Stimulated activated CD8-positive, alpha-beta memory T cell treated with anti-CD3 and anti-CD28 coated beads, Interleukin-15, amount 100 ng/mL, for 1 hour (primary cell): ENCODE measurements at places on chromosomes 3 and 15.

- DNase-seq: no peak
Observed at GRCh38 chr15:89400782-89401545, 66.3 kb upstream of the POLG start.

GRCh38 chr15:95252404-95252803 is 1021.0 kb downstream of the MCTP2 start:
- no peak for DNase-seq

GRCh38 chr3:120425572-120426250 is 25.1 kb downstream of the FSTL1 start:
- DNase-seq: no peak

- DNase-seq: no peak
Observed at GRCh38 chr3:24119321-24119751, 174.2 kb downstream of the NR1D2 start.

GRCh38 chr15:66484539-66485112 is 12.9 kb downstream of the SNAPC5 start:
- DNase-seq: no peak

DNA sequence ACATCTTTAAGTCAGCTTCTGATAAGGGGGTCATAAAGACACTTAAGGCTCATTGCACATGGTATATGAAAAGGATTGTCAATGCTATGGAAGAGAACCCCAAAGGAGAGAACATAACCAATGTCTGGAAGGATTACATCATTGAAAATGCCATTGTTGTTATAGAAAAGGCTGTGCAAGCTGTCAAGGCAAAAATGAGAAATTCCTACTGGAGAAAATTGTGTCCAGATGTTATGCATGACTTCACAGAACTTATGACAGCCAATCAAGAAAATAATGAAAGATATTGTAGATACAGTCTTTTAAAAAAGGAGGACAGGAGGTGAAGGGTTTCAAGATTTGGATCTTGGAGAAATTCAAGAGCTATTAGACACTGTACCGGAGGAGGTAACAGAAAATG is 96.3 kb upstream of the MBNL1 start:
- no peak for DNase-seq

GRCh38 chr15:92402751-92403150 is 9.1 kb downstream of the ST8SIA2 start:
- no peak for DNase-seq

- DNase-seq: no peak
Observed at GRCh38 chr15:70016511-70016994, 81.2 kb downstream of the TLE3 start.

- no peak for DNase-seq
Observed at GRCh38 chr3:53858096-53858741, 11.9 kb downstream of the IL17RB start.

- DNase-seq: no peak
Observed at GRCh38 chr3:59580996-59581395, 531.2 kb upstream of the CFAP20DC start.

GRCh38 chr3:172776049-172776717 is 25.7 kb downstream of the ECT2 start:
- DNase-seq: no peak

- no peak for DNase-seq
Observed at GRCh38 chr3:106725566-106725965, 651.7 kb upstream of the CCDC54 start.

DNA sequence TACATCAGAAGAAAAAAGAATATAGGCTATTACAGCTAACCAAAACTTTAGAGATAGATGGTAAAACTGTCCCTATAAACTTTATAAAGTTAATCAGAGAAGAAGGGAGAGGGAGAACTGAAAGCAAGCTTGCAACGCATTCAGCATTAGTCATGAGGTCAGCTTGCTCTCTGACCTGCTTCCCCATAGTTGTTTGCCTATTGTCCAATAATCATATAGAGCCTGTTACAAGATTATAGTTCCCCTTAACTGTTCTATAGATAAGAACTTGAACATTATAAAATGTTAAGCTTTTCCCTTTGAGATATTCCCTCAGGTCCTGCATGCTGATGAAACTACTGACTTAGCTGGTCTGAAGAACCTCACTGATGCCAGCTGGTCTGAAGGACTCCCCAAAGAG is 74.5 kb downstream of the CPNE4 start:
- DNase-seq: no peak

DNA sequence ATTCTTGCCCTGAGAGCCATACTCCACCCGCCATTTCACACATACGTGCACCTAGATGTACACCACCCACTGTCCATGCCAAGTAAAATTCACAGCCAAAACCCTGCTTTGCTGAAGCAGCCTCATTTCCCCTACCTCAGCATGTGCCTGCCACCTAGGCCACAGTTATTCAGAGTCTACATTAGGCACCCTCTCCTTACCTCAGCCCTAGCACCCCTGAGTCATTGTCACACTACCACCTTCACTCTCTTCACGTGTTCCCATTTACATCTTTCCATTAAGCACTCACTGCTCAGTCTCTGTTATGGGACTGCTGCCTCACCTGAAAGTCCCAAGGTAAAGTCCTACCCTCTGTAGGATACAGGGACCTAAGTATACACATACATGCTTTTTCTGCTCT is 70.0 kb downstream of the SETD5 start:
- no peak for DNase-seq

- DNase-seq: no peak
Observed at GRCh38 chr3:106082616-106083015, 213.8 kb upstream of the CBLB start.

DNA sequence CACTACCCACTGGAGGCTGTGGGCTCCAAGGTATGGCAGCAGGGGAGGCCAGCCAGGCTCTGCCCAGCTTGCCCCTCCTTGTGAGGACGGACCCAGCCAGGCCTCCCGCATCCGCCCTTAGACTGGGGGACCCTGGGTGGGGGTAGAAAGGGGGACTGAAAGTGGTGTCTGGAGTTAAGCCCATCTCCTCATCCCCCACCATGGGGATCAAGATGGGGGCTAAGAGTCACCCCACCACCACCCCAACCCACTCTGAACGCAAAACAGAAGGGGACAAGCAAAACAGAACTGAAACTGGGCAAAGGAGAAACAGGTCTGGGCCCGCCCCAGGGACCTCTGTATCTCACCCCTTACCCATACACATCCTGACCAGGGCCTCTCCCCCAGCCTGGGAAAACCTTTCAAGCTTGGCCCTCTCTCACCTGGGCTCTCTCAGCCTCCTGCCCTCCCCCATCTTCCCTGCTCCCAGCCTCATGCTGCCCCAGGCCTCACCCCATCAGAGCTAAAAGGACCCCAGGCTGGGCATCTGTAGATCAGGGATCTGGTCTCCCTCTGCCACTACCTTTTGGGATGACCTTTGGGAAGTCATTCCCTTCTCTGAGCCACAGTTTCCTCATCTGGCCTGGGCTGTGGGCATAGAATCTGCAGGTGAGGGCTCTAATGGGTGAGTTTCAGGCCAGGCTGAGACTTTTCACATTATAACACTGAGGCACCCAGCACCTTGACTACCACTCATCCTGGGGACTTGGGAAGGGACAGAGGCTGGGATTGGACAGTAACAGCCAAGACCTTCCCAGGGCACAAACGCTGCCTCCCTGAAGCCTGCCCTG is 30.0 kb upstream of the CYP11A1 start:
- DNase-seq: no peak

DNA sequence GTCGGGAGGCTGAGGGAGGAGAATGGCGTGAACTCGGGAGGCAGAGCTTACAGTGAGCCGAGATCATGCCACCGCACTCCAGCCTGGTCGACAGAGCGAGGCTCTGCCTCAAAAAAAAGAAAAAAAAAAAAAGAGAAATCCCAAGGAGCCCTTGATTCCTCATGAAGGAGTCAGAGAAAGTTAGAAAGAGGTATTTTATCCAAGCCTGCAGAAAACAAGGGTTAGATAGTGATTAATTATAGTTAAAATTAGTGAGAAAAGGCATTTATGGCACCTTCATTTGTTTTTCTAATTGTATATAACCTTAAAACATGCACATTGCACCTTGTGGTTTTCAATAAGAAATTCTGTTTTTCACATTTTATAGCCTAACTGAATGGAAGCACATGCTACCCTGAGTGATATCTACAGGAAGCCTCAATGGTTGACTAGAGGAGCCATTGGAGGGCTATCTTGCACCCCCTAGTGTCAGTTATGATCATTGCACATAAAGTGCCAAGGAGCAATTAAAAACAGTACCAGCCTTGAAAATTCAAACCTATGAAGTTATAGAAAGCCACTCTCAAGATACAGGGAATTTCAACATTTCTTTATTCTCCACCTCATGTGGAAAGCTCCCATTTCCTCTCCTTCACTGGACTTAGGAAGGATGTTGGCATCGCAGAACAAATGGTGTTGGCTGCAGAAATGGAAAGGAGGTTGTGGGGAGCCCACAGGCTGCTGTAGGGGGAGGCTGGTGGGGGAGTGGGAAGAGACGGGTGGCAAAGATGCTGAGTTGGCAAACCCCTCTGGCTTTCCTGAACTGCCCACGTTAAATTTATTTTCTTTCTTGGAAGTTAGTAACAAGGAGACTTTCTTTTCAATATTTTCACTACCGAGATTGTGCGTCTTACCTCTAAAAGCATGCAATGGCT is 48.5 kb downstream of the ITGA11 start:
- DNase-seq: no peak

DNA sequence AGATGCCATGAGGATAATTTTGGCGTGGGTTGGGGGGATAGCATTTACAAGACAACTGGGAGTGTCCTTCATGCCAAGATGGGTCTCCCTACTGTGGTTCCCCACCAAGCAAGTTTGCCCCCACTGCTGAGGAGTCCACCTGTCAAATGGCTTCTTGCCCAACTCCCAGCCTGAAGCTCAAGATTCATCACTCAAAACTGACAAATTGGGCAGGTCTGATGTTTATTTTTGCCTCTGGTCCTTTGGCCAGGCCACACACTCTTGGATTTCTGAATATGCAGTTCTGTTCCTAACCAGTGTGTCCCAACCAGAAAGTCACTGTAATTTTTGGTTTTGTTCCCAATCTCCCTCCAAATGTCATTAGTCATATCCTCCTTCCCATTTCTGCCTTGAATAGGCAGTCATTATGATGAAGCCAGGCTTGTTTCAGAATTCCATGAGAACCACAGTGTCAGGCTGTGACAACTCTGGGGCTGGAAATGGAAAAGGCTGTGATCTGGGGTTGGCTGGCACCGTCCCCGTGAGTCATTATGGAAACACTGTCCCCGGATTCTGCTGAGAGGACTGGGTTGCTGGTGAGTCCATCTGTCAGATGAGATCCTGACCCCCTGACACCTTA is 29.3 kb upstream of the MEF2A start:
- no peak for DNase-seq

GRCh38 chr15:29056839-29057450 is 171.2 kb downstream of the APBA2 start:
- no peak for DNase-seq

- no peak for DNase-seq
Observed at GRCh38 chr15:88401251-88401995, 65.8 kb downstream of the MRPL46 start.

- no peak for DNase-seq
Observed at GRCh38 chr15:88002706-88003105, 253.8 kb downstream of the NTRK3 start.

GRCh38 chr3:118810499-118811035 is 224.1 kb downstream of the IGSF11 start:
- no peak for DNase-seq

DNA sequence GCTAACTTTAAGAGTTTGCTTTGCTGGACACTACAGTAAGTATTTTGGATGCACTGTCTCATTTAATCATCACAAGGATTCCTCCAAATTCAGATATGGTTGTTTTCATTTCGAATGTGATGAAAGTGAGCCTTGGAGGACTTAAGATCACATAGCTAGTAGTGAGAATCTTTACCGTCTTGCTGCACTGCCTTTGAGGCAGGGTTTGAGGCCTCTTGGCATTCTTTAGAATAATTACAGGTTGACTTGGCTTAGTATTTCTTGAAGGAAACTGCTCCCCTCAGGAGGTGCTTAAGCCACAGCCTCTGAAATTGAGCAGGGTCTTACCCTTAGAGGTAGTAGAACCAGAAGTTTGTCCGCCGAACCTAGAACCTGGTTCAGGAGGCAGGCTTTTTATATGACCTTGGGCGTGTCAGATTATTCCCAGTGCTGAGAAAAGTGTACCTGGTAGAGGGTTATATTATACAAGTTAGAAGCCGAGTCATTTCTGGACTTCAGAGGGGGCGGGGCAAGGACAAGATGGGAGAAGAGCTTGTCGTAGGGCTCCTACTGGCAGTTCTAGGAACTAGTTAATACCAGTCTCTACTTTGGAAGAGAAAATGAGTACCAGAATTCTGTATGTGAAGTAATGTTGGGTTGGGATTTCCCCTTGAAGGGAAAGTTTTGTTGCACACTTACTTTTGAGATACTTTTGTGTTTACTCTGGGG is 1.1 kb downstream of the TFG start:
- DNase-seq: no peak

GRCh38 chr3:144663456-144664436 is 692.1 kb downstream of the DIPK2A start:
- DNase-seq: no peak

DNA sequence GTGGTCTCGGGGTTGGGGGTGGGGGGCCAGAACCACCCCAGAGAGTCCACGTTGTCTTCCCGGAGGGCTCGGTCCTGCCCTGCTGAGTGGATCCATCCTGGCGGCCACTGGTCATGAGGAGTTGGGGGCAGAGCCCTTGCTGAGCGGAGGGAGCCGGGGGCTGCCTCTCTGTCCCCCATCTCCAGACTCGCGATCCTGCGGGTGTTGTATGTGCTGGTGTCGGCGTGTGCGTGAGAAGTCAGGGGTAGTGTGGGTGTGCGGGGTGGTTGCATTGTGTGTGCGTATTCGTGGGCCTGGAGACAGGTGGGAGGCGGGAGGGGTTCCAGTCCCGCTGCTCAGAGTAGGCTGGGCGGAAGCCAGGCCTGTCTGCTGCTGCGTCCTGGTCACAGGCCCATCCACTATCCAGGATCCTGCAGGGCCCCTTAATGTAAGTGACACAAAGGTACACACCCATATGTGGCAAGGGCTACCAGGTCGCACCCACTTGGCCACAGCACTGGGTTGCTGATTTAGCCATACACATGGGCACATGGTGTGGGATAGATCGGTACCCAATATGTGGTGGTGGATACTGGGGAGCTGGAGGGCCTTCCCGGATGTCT is 30.7 kb downstream of the NBEAL2 start:
- no peak for DNase-seq

DNA sequence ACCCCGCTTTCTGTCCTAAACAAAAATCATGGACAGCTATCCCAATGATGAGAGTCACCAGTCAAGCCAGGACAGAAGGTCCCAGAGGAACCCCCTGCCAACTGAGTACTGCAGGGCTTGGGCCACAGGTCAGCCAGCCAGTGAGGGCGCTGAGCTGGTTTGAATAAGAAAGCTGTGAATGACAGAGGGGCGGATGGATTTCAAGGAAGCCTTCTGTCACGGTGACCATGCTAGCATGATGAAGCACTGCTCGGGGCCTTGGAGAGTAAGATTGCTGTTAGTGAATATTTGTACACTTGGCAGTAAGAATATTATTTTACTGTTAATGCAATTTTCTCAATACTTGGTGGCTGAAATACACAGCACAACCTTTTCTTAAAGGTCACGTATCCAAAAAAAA is 734.0 kb upstream of the NR2F2 start:
- no peak for DNase-seq

GRCh38 chr3:71110385-71111222 is 472.9 kb downstream of the FOXP1 start:
- DNase-seq: no peak

- DNase-seq: no peak
Observed at GRCh38 chr3:100099621-100100020, 14.7 kb downstream of the FILIP1L start.

GRCh38 chr3:183202004-183202722 is 39.6 kb upstream of the LAMP3 start:
- no peak for DNase-seq
